ENCODE measurements at places on chromosomes 1 and 21.
A peak's percentile ranks its signal among the peaks of the same experiment; 100 is the strongest.

DNA sequence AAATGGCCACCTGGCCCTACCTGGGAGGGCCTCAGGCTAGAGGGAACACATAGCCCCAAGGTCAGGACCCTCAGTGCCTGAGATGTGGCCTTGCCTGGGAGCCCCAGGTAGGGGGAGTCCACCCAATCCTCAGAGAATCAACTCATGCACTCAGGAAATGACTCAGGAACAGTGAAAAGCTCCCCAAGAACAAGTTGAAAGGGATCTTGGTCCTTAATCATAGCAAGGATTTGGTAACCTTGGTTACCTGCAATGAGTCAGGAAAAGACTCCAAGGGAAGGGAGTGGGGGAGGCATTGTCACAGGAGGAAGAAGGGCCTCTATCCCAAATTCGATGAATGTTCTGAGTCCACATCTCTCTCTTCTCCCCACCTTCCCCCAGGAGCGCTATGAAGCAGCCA, 17.0 kb downstream of the MAP7D1 start:
- no peak for DNase-seq

GRCh38 chr1:30888391-30888790, 20.2 kb downstream of the SDC3 start:
- DNase-seq = no peak

DNA sequence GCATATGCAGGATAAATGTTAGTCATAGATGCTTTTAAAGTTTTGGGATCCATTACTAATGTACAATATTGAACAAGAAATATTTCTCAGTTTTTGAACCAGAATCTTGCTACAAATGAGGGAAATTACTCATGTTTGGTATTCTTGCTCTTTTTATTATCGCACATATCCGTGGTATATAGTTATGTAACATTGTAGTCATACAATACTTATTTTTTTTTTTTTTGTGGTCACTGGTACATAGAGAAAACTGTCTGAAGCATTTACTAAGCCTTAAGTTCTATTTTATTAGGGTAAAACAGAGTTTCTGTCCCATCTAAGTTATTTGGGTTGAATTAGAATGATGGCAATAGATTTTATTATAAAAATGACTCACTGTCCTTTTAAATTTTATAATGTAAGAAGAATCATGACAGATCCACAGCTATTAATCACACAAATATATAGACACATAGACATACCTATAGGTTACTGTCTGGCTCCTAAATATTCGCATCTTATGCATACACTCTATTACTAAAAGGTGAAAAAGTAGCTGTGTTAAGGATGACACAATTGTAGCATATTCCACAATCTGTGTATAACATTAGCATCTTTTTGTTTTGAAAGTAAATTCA, 18.0 kb upstream of the PRKAA2 start:
- no peak for DNase-seq

DNA sequence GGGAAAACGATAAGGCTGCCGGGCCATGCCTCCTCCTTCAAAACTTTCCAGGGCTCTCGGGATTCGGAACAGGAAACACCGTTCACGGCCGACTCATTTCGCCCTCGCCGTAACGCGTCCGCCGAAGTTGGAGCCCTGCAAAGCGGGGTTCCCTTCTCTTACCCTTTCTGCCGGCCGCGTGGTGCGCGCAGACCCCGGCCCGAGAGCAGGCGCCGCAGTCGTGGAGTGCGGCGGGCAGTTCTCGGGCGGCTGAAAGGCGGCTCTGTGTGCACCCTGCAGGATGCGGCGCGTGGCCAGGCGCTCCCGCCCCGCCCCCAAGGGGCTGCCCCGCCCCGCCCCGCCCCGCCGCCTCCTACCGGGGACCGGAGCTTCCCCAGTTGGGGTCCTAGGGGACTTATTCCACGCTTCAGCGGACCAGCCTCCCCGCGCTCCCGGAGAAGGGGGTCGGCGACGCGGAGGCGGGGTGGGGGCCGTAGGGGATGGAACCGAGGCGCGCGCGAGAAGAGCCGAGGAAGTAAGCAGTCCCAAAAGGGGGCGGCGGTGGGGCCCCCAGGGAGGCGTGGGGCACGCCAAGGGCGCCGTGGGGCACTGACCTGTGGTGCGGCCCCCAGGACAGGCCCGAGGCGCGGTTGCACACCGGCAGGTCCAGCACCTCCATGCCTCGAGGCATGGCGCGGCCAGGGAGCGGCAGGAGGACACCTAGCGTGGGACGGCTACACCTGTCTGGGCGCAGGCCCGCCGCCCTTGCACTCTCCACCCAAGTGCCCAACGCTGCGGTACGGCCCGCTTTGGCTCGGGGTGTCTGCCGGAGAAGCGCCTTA, at the start of gene MCOLN2:
MCOLN2 (minus strand) TSS at position 268 of the 821 bp plus-strand sequence; CDS start at position 27, 241 bp downstream.
- DNase-seq = peak; percentile 59

DNA sequence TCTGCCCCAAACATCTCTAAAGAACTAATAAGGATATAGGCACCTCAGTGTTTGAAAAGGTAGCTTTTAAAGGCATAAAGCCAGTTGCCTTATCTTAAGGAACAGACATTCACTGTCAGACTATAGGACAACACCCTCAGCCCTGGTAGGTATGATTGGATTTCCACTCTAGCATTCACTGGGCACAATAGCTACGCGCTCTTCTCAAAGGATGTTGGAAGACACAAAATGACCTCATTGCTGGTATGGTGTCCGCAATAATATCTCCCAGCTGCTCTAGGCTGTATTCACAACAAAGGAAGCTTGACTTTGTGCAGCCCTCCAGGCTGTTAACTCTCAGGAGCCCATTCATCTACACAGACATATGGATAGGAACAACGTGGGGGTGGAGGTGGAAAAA, 119.4 kb upstream of the CXADR start:
- DNase-seq = no peak

GRCh38 chr1:55143684-55144083, 71.5 kb downstream of the USP24 start:
- no peak for DNase-seq

GRCh38 chr1:48039088-48040054, 42.2 kb upstream of the TRABD2B start:
- no peak for DNase-seq

GRCh38 chr1:235503403-235504121, 690 bp downstream of the B3GALNT2 start:
- peak; percentile 29 for DNase-seq

GRCh38 chr1:7534061-7534825, 236.9 kb upstream of the VAMP3 start:
- DNase-seq = no peak

GRCh38 chr21:14589855-14590563, 43.9 kb upstream of the SAMSN1 start:
- DNase-seq = no peak

DNA sequence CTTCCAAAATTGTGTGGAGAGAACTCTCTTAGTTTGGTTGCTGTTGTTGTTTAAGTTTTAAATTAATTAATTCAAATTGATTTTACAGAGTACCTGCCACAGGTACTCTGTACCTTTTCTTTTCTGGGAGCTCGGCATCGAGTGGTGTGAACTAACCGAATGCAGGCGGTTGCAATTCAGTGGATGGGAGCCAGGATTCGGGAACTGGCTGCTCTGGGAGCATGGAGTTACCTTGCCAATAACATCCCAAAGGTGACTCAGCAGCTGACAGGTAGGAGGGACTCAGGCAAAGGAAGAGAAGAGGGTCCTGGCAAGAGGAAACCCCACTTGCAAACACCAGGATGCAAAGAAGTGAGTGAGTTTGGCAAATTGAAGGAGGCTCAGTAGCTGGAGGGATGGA, 24.7 kb upstream of the KANK4 start:
- no peak for DNase-seq

- DNase-seq = no peak
These were observed 1.4 kb downstream of the MOV10 start for GRCh38 chr1:112675728-112676381.

DNA sequence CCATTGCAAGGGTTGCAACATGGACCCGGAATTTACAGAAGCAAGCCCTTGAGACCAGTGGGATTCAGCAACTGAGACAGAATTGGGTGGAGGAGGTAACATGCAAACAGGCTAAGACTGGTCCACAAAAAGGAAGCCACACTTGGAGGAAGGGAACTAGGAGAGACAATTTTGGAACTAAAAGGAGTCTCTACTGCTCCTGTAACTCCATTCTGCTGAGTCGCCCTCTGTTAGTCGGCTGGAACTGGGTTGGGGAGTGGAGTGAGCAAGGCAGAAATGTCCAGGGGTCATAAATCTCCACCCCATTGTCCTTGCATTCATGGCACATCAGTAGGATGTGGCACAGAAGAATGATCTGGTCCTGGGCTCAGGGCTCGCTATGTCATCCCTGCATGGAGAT, 5.1 kb downstream of the LAMB3 start:
- no peak for DNase-seq

DNA sequence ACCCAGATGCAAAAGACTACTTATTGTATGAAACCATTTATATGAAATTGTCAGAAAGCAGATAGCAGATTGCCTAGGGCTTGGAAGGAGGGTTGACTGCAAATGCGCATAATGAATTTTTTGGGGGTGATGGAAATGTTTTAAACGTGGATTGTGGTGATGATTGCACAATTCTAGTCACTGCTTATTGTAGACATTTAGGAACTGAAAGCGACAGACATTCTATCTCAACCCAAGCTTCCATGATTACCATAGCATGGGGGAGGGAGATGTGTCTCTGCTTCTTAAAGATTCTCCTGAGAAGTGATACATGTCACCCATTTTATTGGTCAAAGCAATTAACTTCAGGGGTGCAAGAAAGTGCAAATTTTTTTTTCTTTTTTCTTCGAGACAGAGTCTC, 2.8 kb upstream of the MTF2 start:
- no peak for DNase-seq

DNA sequence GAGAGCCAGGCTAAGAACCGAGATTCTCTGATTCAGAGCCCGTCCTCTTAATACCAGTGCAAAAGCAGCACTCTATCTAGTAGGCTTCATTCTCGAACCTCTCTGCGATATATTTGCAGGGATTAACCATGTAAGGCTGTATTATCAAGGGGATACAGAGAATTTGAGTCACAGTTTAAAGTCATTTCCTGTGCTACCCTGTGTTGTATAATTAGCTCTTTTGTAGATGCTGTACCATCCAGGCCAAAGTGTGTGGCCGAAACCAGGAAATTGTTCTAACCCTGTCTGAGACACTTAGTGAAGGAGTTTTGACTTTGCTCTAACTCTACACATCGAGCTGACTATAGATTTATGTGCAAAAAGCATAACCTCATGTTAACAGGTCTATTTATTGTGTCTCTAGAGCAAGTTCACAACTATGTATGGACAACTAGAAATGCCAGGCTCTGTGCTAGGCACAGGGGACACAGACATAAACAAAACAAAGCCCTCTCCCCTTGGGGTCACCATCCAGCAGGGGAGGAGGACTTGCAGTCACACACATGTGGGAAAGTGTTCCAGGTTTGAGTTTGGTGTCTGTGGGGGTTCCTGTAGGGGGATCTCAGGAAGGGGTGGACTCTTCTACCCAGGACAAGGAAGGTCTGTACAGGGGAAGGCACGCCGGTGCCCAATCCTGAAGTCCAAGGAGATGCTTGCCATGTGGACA, 182.2 kb downstream of the DHRS3 start:
- DNase-seq = peak; percentile 26

- no peak for DNase-seq
These were observed 52.6 kb upstream of the UBE2U start for GRCh38 chr1:64150729-64151230.
